ENCODE measurements at places on chromosomes 16 and 17.

DNA sequence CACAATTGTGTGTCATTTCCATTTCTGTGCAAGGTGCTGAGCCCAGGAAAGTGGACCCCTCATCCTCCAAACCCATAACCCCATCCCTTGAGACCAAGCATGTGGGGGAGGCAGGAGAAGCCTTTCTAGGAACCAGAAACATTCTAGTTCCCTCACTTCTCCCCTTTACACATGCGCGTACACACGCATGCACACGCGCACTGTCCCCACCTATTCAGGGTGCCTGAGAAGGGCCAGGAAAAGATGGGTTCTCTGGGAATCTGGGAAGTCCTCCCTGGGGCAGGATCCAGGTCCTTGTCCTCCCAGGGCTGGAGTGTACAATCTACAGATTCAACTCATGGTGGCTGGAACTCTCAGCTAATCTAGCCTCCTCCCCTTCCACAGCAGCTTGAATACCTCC is 2.4 kb downstream of the PPY start:
- DNase-seq: no peak

DNA sequence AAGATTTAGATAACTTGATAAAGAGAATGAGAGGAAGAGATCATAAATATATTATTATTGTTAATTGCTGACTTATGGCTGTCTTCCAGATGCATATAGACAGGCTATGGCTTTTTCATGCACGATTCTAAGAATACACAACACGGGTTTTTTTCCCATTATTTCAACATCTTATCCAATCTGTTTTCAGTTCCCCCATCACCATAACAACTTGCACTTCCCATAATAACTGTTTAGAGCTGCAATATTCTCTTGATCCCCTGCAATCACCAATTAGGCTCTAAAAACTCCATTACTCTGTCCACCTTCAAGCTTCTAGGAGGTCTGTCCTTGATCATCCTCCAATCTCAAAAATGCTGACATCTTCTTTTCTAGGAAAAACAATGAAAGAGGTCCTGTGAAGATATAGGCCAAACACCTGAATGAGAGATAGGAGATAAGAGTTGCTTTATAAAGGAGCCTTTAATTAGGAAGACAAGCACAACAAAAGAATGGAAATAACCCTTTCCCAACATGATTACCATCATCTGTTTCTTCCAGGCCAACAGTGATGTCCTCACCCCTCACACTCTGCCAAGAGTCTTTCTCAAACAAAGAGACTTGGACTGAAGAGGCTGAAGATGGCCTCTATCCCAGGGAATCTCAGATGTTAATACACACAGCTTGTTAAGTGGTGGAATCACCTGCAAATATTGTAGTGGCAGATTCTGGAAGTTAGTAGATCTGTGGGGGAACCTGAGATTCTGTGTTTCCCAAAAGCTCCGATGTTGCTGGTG is 32.2 kb upstream of the CCL2 start:
- no peak for DNase-seq

DNA sequence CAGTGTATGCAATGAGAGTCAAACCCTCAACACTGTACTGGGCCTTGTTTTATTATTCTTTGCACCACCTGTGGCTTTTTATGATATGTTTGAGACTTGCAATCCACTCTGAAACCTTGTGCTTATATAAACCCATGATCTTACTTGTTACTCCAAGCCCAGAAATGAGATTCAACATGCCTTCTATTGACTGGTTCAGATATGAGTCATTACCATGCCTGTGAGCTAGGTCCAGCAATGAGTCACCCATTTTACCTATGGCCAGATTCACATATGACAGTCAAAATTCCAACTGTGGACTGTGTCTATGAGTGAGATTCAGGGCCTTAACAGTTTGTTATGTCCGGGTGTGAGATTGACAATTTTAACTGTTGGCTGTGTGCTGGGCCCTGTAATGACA is 1846.1 kb downstream of the TP53TG3F start:
- no peak for DNase-seq

DNA sequence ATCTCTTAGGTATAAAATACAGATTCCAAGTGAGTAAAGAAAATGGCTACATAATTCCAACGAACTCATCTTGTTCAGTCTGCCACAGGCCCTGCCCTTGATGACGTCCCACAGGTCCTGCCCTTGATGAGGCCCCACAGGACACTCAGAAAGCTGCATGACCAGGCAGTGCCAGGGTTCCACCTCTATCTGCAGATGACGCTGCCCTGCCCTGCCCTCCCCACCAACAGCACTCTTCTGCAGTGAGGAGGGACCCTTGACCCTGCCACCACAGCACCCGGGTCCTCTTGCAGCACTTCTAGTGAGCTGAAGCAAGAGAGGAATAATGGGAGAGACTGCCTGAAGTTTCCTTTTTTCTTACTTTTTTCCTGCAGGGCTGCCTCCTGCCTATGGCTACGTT is 118.4 kb downstream of the VPS53 start:
- DNase-seq: no peak

GRCh38 chr17:45004388-45004787 is 36.3 kb upstream of the C1QL1 start:
- DNase-seq: no peak

DNA sequence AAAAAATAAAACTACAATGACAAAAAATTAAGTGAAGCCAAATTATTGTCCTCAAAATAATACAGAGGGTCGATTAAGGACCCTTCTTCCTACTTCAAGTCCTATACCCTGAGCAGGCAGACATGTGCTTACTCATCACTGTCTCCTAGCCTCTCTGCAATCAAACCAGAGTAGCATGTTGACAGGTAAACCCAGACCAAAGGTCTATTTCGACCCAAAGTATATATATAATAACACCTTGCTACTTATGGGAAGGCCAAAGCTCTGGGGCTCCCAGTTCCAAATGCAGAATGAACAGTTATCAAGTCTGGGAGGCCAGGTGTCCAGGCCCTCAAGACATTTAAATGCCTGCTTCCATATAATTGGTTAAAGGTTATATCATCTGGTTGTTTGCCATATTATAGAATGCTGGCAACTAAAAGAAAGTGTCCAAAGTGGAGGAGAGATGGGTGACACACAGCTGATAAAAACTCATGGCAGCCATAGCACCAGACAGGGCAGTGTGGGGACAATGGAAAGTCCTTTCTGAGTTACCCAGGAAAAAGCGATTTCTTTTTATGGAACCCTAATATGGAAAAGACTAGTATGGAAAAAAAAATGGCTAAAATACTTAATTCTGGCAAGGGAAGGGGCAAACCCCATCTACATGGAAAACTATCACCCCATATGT is 53.6 kb downstream of the N4BP1 start:
- DNase-seq: no peak

- no peak for DNase-seq
These were observed 21.7 kb downstream of the SPHK1 start for GRCh38 chr17:76405967-76406647.

DNA sequence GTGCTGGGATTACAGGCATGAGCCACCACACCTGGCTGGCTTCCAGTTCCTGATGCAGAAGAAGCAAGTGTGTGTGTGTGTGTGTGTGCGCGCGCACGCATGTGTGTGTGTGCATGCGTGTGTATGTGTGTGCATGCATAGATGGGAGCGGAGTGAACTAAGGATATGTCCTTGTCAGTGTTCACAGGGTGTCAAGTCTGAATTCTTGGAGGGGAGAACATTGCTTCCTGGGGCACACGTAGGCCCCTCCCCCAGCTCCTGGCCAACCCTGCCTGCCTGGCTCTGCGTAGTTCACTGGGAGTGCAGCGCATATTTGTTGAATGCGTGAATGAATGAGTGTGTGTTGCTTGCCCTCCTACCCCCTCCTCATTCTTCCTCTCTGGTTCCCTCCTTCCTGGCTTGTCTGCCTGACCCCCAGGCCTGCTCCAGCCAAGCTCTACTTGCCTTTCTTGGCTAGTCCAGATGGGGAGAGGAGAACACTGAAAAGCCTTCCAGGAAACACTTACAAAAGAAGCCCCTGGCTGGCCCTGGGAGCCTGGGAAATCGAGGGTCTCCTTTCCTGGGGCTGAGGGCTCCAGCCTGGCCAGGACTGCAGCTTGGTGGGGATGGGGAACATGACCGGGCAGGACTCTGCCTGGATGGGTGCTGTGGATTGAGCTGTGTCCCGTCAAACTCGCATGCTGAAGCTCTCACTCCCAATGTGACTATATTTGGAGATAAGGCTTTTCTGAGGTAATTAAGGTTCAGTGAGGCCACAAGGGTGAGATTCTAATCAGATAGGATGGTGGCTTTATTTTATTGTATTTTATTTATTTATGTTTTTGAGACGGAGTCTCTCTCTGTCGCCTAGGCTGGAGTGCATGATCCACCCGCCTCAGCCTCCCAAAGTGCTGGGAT is 27.9 kb downstream of the IGFBP4 start:
- DNase-seq: no peak

GRCh38 chr16:90061437-90061836 is 15.7 kb downstream of the PRDM7 start:
- no peak for DNase-seq

GRCh38 chr17:49484588-49484987 is 10.5 kb upstream of the NGFR start:
- DNase-seq: no peak

DNA sequence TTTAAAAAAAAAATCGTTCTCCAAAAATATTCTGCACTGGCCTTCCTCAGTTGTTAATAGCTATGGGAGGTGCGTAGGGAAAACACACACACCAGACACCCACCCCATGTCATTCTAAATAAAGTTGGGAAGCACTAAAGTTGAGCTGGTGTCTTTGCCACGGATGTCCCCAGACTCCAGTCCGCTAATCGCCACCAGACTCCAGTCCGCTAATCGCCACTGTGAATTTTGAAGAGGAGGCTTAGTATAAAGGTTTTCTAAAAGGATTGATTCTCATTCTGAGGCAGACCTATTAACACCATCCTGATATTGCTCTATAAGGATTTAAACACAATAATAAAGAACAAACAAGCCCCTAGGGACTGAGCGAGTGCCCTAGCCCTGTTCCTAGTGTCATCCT is 22.7 kb upstream of the CPSF4L start:
- no peak for DNase-seq

DNA sequence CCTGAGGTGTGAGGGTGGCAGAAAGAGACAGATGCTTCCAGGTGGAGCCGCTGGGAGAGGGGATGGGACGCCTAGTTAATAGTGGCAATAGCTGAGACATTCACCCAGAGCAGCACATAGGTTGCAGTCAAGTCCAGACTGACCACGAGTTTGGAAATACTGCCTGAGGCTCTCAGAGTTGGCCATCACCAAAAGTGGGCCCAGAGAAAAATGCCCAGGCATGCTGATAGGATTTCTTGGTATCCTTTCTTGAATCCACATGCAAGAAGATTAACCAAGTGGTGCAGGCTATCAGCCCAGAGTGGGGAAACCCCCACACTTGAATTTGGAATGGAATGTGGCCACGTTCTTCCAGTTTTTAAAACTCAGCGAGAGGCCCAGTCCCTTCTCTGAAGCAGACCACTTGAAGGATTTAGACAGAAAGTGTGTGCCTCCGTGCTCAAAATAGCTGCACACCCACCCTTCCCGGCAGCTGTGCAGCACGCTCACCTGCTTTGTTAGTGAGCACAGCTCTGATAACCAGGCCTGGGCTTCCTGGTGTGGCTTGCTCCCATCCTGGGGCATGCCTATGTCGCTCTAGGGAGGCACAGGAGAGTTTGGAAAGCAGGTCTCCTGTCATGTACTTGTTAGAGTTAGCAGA is 35.7 kb downstream of the PLD6 start:
- no peak for DNase-seq
